ENCODE measurements at places on chromosomes 2 and 18. TPM values are rescaled to one million over a fixed set of nuclear protein-coding genes. Genes with fewer than 3 reads are reported as not detected.

The FHL2 gene
- total RNA-seq = 146 TPM

The GNLY gene
- not detected for total RNA-seq

The B3GNT7 gene
- total RNA-seq = 0.17 TPM

The VWA3B gene
- total RNA-seq = not detected

DNA sequence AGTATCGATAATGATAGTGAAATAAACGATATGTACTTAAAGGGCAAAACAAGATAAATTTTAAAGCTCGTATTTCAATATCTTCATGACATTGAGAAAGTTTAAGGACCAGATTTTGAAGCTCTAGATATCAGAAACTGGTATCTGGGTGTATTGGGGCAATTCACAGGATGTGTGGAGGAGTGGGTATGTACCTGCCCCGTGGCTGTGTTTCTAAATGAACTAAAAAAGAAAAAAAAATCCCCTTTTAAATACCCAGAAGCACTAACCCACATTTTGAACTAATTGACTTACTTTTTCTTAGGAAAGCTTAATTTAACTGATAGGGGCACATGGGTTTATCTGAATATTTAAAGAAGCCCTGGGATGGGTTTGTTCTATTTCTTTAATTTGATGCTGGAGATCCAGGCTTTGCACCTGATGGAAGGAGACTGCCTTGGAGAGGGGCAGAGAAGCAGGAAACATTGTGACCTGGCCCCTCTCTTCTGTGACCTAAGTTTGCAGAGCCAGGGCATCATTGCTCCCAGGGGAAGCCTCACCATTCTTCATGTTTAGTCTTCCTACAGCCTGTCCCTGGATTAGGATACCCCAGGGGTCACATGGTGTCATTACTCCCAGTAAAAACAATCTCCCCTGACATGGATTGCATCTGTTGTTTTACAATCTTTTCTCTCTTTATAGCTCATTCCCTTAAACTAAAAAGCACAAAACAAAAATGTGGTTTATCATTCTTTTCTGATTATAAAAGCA is 7.6 kb upstream of the KCTD1 start:
- no peak for DNase-seq

The CFAP221 gene
- total RNA-seq = not detected

GRCh38 chr2:173027181-173028128 is 48.2 kb upstream of the MAP3K20 start:
- DNase-seq = peak; percentile 73

DNA sequence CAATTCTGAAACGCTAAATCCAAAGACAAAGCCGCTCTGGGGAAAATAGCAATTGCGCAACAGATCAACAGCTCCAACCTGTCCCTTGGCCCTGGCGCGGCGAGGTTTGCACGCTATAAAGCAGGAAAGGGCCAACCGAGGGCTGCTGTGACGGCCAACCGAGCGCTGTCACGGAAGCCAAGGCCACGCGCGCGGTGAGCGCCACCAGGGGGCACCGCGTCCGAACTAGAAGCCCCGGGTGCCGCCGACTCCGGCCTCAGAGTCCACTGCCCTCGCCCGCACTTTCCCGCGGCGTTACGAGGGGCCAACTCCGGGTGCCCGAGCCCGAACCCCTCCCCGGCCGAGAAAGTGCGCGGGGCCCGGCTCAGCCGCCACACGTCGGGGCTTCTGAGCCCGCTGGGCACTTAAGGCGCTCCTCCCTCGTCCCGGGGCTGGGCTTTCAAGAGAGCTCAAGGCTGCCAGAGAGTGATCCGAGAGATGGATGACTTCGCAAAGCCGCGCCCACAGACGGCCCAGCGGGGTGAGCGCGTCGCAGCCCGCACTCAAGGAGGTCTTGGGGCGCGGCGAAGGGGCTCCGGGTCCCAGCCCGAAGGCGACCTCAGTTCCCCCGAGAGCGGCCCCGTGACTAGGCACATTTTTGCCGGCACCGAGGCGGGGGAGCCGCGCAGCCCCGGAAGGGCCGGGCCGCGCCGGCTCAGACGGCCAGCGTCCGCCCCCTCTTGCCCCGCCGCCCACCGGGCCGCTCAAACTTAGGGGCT is 897 bp downstream of the NFE2L2 start:
- peak; percentile 95 for DNase-seq

The YPEL5 gene
- total RNA-seq = 129 TPM

GRCh38 chr2:8882094-8882493 is 44.7 kb upstream of the KIDINS220 start:
- DNase-seq = peak; percentile 2

- no peak for DNase-seq
Measured at GRCh38 chr18:50953822-50954221, 14.0 kb upstream of the ELAC1 start.

DNA sequence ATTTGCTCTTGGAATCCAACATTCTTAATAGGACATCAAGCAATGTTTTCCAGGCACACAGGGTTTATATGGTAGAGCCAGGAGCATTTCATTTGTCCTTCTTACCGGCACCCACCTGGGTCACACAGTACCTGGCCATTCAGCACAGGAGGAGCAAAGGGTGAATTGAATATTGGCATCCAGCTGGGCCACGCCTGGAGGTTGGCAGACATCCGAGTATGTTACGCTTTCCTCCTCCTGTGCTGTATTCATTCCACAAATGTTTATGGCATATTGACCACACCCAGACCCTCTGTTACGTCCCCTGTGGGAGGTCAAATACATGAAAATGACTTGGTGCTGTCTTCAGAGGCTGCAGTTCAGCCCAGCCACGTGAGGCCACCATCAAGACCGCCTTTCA is 206.2 kb downstream of the RTP5 start:
- no peak for DNase-seq

The FAM237A gene
- total RNA-seq = not detected

DNA sequence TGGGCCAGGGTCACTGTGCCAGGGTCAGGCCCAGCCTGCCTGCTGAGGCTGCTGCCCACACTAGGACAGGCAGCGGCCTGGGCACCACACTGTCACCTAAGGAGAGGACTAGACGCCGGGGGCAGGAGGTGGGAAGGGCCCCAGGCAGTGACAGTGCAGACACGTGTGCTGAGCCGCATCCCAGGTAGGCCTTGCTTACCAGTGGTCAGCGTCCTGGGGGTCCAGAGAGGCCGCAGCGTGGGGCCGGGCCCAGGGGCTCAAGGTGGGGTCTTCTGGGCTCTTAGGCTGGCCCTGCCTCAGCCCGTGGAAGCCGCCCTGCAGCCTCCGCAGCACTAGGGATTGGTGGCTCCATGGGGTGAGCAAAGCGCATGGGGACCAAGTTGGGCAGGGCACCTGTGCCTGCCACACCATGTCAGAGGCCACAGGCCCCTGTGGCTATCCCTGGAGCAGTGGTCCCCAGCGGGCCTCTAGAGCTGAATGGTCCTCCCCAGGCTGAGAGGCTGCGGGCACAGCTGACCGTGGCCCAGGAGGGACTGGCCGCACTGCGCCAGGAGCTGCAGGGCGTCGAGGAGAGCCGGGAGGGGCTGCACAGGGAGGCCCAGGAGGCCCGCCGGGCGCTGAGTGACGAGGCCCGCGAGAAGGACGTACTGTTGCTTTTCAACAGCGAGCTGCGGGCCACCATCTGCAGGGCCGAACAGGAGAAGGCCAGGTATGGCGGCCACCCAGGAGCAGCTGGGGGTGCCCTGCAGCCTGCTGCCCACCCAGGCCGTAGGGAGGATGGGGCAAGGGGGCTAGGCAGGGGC is 35.2 kb upstream of the SNED1 start:
- DNase-seq = no peak

The LRP1B gene
- not detected for total RNA-seq

DNA sequence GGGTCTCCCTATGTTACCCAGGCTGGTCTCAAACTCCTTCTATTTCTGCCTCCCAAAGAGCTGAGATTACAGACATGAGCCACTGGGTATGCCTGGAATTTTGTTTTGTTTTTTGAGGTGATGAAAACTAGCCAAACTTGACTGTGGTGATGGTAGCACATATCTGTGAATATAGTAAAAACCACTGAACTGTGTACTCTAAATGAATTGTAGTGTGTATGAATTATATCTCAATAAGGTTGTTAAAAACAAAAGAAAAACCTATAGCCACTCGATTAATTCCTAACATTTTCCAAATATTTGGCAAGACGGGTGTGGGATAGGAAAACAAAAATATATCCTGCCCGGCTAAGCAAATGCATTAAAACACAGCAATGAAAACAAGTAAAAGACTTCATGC is 1302.3 kb upstream of the CHAC2 start:
- no peak for DNase-seq

DNA sequence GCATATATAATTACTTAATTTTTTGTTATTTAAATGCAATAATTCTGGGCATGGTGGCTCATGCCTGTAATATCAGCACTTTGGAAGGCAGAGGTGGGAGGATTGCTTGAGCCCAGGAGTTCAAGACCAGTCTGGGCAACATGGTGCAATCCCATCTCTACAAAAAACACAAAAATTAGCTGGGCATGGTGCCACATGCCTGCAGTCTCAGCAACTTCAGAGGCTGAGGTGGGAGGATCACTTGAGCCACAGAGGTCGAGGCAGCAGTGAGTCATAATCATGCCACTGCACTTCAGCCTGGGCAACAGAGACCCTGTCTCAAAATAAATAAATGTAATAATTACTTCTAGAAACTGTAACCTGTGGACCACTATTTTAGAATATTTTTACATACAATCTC is 21.5 kb upstream of the TMEM87B start:
- peak; percentile 76 for DNase-seq

- no peak for DNase-seq
Measured at GRCh38 chr2:8285081-8285480, 396.8 kb upstream of the ID2 start.

DNA sequence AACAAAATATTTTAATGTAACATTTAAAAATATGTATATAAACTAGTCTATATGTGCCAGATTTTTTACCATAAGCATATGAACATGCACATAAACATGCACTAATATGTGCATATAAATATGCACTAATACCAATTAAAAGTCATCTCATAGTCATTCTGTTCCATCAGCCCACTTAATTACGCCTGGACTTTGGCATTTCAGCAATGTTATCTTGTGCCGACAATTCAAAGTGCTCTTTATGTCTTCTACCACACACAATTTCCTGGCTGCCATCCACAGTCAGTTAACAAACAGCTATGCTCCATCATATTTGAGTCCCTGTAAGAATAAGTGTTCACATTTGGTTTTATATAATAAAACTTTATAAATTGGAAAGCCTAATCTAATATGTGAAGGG is 92.6 kb upstream of the TSPYL6 start:
- peak; percentile 9 for DNase-seq

DNA sequence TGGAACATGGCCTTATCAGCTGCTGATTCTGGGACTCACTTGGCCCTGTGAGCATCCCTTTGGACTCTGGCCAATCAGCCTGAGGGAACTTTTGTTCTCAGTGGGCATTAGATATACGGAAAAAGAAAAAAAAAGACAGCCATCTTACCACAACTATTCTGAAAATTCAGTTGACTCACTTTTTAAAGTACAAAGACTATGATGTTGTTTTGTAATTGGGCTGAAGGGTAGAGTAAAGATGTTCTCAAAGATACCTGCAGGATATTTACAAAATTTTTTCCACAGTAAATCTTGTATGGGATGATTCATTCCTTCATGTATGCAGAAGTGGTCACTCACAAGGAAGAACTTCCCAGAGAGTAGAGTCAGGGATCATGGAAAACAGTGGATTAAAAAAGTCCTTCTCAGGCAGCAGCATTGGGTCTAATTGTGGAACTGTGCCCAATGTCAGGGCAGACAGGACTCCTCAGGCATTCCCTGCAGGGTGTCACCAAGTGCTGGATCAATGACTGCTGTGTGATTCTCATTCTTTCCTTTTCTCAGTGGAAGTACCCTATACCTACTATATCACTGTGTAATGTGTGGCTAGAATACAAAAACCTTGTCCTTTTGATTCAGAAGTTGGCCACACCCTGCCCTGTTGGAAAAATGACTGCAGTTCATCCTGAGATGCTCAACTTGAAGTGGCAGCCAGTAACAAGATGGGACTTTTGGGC is 35.4 kb downstream of the SULT1C4 start:
- DNase-seq = peak; percentile 99

DNA sequence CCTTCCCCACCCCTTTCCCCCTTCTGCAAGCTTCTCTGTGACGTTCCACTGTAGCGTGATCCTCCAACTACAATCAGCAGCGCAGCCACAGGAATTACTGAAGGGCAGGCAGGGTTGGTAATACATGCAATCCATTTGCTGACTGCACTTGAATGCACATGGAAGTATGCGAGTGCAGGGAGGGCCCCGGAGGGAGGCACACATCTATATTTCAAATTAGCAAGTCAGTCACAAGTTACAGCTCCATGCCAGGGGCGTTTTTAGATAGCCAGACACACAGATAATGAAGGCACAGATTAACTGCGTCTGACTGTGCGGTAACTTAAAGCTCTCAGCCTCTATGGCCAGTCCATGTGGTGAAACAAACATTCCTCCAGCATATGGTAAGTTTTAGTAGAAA is 209.2 kb upstream of the GATA6 start:
- no peak for DNase-seq

DNA sequence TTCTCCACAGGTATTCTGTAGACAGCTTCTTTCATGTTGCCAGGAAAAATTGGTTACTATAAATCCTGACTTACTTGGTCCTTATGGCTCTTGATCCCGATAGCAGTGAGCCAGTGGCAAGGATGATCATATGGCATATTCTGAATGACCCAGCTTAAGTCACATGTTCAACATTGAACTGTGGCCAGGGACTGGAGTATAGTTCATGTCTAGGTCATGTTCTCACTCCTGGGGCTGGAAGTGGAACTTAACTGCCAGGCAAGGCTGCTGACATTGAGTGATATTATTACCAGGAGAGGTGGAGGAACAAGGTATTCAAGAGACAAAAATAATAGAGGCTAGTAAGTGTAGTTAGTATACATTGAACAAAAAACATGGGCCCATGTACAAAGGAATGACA is 26.2 kb downstream of the R3HDM1 start:
- peak; percentile 7 for DNase-seq

The ST8SIA5 gene
- total RNA-seq = 9.8 TPM

DNA sequence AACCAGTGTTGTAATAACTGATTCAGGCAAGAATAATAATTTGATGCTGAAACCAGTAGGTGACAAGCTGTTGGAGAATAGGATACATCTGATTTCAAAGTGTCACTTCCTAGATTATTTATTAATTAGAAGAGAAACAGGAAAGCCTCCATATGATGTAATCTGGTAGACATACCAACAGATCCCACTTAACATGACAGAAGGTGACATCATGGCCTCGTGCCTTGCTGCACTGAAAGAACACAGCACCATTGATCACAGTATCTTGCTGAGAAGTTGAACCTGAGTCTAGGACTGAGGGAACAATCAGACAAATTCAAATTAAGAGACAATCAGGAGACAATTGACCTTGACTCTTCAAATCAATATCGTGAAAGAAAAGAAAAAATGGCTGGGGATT is 131.6 kb upstream of the DLGAP1 start:
- DNase-seq = no peak

- DNase-seq = peak; percentile 18
Measured at GRCh38 chr18:72672364-72673184, 128.4 kb upstream of the CBLN2 start.

The SKA1 gene
- 37.5 TPM for total RNA-seq

GRCh38 chr2:44083054-44083453 is 85.6 kb upstream of the PPM1B start:
- no peak for DNase-seq

DNA sequence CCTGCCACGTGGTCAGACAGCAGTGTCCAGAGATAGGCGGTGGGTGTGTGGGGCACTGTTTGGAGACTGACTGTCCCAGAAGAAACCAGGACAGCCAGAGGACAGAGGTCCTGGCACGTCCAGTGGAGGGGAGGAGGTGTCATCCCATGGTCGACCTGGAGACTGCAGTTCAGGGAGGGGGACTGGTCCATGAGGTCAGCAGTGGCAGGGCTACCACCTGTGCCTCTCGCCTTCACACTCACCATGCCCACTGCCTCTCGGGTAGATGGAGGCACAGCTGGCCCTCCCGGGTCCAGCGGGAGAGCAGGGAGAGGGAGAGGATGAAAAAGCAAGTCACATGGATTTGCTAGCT is 53.9 kb downstream of the INHBB start:
- no peak for DNase-seq

All from M059J (cell line).